ENCODE measurements at places on chromosomes 2 and 18.
A peak's percentile ranks its signal among the peaks of the same experiment; 100 is the strongest.

DNA sequence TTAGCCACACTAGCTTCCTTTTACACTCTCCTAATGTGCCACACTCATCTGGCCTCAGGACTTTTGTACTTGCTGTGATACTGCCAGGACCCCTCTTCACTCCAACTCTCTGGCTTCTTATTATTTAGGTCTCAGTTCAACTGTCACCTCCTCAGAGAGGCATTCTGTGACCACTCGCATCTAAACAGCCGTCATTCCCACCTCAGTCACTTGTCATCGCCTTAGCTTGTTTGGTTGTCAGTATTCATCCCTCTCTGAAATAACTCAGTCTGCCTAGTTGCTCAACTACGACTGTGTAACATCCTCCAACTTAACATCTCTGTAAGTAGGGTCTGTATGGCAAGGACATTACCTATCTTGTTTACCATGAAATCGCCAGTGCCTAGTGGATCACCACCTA, 27.2 kb downstream of the MGAT4A start:
- no peak for DNase-seq

DNA sequence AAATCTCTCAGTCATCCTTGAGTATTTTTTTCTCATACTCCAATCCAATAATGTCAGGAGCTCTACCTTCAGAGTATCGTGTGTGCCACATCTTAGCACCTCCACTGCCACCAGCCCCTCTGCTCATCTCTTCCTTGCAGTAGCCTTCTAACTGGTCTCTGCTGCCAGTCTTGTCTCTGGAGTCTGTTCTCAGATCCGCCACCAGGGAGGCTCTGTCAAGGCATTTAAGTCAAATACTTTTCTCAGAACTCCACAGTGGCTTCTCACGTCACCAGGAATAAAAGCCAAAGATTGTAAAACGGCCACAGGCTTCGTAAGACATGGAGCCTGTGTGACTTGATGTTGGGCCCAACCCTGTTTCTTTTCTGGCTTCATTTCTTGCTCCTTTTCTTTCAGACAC, 7.1 kb downstream of the UNC50 start:
- no peak for DNase-seq

DNA sequence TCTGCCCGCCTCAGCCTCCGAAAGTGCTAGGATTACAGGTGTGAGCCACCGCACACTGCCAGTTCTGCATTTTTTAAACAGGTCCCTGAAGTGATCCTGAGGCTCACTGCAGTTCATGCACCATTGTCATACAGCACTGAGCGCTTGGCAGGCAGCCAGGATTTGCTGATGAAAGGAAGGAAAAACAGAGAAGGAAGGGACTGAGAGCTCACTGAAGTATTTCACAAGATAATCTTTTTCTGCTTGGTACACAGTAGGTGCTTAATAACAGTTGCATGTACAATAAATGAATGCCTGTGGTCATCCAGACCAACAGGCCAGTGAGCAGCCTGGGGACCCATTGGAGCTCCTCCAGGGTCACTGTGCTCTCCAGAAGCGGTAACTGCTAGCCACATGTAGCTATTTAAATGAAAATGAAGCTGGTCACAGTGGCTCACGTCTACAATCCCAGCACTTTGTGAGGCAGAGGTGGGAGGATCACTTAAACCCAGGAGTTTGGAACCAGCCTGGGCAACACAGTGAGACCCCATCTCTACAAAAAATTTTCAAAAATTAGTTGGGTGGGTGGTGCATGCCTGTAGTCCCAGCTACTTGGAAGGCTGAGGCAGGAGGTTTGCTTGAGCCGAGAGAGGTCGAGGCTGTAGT, 33.1 kb upstream of the SMAD7 start:
- no peak for DNase-seq

DNA sequence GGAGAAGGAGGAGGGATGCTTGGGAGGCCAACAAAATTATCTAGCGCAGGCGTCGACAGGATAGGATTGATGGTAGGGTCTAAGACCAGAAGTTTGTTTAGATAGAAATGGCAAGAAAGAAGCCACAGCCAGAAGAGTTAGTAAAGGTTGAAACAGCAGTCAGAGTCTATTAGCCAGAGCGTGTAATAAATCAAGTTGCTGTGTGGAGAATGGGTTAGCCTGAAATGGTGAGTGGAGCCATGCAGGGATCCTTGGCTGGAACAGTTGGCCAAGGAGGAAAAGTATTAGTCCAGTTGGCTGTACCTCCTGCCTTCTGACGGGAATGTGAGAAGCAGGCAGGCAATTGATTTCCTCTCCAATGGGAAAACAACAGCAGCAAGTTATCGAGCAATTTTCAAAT, 190.7 kb upstream of the CCDC68 start:
- DNase-seq = no peak

- DNase-seq = no peak
Measured at GRCh38 chr18:77039196-77040130, 93.1 kb downstream of the MBP start.

- no peak for DNase-seq
Measured at GRCh38 chr2:229150317-229150716, 120.8 kb downstream of the PID1 start.

DNA sequence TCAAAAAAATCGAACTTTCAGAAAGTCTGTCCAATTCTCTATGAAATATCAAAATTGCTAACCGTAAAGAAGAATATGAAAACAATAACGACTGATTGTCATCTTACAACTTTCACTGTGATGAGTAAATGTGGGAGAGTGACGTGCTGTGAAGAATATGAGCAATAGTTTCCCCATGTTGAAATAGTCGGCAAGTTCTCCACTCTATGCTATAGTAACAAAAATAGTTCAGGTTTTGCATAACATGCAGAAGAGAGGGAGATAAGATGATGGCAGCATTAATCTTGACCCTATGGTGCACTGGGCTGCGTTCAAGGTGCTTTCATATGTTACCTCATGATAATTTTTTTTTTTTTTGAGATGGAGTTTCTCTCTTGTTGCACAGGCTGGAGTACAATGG, 196.8 kb upstream of the CYRIA start:
- no peak for DNase-seq

- no peak for DNase-seq
Measured at GRCh38 chr2:124264551-124265091, 239.5 kb downstream of the CNTNAP5 start.

DNA sequence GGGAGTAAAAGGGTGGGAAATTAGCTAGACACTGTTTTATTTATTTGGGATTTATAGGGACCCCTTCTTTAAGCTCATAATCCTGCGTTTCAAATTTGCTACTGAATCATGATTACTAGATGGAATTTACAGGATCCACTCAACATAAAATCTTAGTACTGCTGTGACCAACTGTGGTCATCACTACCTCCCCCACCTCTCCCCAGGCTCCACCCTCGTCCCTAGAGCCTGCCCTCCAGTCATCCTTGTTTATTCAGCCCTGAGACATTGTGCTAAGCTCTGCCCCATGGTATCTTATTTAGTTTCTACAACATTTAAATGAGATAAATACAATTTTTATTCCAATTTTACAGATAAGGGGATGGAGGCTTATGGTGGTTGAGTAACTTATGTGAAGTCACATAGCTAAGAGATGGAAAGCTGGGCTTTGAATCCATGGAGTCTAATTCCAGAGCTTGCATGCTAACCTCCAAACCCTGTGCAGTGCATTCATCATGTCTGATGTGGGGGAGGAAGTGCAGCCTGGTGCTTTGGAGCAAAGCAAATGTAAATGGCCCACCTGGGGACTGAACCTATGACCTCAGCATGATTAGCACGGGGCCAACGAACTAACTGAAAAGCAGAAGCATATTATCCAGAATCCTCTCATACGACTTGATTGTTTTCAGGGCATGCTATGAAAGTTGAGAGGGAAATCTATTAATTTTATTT, 502.4 kb downstream of the TMEM182 start:
- no peak for DNase-seq

GRCh38 chr2:203549406-203549805, 14.3 kb upstream of the RAPH1 start:
- no peak for DNase-seq

GRCh38 chr2:165307317-165307716, 68.1 kb downstream of the SCN2A start:
- no peak for DNase-seq

DNA sequence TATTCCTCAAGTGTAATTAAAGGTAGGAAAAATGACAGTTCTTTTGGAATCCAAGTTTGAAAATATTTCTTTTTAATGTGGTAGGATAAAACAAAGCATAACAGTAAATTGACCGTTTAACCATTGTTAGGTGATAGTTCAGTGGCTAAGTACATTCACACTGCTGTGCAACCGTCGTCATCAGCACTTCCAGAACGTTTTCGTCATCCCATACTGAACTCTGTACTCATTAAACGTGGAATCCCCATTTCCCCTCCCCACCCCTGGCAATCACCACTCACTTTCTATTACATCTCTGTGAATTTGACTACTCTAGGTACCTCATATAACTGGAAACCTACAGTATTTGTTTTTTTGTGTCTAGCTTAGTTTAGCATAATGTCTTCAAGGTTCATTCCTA, 32.9 kb upstream of the FZD5 start:
- no peak for DNase-seq

GRCh38 chr2:30936977-30937376, 129.7 kb upstream of the CAPN13 start:
- DNase-seq = no peak

DNA sequence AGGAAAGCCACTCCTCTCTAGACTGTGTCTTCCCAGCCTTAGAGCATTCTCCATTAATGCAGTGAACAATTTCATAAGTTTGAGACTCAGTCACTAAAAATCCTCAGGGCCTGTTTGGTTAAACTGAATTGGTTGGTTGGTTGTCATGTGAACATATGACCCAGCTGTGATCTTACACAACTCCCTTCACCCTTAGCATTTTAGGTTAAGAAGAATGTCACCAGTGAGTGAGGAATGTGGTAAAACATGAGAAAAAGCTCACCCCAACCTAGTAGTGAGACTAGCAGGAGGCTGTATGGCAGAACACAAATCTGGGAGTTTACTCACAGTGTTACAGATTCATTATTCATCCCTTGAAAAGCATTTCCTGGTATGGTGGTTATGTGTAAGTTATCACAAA, 32.4 kb downstream of the LHCGR start:
- no peak for DNase-seq

- DNase-seq = no peak
Measured at GRCh38 chr2:164644036-164644700, 22.9 kb upstream of the GRB14 start.

- DNase-seq = no peak
Measured at GRCh38 chr18:75500545-75500944, 73.0 kb upstream of the SMIM21 start.

- DNase-seq = no peak
Measured at GRCh38 chr2:71896385-71897136, 251.1 kb downstream of the CYP26B1 start.

- DNase-seq = no peak
Measured at GRCh38 chr2:238242731-238243495, 3.1 kb upstream of the HES6 start.

- no peak for DNase-seq
Measured at GRCh38 chr2:189960346-189960745, 102.2 kb downstream of the MSTN start.

GRCh38 chr2:127146071-127146725, 39.2 kb upstream of the BIN1 start:
- DNase-seq = no peak

DNA sequence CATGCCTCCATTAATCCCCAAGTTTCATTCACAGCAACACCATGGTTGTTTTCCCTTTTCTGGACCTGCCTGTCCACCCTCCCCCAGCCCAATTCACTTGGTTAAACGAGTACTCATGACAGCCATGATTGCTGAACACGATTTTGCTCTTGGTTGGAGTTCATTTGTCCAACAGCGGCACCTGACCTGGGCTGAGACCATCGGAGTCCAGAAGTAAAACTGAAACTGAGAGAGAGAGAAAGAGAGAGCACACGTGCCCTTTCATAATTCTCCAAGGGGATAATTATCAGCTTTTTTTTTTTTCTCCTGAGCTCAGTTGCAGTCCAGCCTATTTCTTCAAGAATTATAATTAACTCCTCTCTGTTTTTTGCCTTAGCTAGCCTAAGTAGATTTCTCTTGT, 13.7 kb upstream of the KIF5C start:
- no peak for DNase-seq

- DNase-seq = peak; percentile 48
Measured at GRCh38 chr2:20225294-20226151, 593 bp upstream of the SDC1 start.

GRCh38 chr2:67888351-67889005, 174.3 kb downstream of the C1D start:
- DNase-seq = no peak

GRCh38 chr2:38742797-38743559, 8.2 kb downstream of the SRSF7 start:
- no peak for DNase-seq

DNA sequence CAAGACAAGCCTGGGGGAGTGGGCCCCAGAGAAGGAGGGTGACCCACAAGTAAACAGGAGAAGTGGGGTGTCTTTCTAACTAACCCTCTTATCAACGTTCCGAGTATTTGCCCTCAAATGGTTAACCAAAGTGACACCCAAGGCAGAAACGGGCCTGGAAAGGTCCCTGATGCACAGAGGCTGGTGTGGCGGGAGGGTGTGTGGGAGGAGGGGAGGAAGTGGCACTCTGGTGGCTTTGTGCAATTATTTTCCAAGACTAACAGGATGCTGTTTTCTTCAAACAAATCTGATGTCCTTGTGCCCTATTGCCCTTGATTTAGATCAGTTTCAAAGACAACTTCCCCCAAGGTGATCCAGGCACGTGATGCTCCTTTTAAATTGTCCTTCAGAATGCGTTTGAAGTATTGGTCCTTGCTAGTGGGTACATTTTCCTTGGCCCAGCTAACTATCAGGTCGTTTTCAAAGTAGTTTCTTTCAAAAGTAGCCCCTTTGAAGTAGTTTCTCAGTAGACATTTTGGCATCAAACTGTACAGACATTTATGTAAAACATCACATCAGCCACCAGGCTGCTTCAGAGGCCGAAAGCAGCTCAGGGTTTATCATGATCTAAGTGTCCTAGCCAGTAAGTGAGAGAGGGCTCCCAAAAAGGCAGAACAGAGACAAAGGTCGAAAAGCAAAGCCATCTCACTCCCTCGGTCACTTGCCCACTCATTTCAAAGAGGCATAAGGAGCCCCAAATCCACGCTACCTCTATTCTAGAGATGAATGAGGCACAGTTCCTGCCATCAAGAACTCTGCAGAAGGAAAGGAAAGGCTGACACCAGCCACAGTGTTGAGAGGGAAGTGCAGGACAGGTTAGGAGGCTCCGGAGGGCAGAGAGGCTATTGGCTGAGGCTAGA, 371.1 kb upstream of the ID2 start:
- peak; percentile 47 for DNase-seq

DNA sequence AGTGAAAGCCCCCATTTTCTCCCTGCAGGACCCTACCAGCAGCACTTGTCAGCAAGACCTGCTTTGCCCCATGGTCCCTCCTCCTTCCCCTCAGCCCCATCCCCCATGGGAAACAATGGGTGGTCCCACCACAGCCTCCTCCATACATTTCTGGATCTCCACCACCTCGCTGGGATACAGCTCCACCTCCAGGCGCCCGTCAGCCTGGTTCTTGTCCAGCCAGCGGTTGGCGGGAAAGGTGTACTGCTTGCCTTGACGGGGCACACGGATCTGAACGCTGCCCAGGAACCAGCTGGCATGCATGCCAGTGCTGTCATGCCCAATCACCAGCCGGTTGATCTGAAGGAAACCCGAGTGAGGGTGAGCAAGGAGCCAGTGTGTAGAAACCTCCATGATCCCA, 90.9 kb downstream of the LOXHD1 start:
- DNase-seq = no peak
